WTC11 (cell line): ENCODE measurements at places on chromosomes 4 and X.

GRCh38 chrX:74117962-74118902, 185.7 kb upstream of the ZCCHC13 start:
- no peak for DNase-seq

DNA sequence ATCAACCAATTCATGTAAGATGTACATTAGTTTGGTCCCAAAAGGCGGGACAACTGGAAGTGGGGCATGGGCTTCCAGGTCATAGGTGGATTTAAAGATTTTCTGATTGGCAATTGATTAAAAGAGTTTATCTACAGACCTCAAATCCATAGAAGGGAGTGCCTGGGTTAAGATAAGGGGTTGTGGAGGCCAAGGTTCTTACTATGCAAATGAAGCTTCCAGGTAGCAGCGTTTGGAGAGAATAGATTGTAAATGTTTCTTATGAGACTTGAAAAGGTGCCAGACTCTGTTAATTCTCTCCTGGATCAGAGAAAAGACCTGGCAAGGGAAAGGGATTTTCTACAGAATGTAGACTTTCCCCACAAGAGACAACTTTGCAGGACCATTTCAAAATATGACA, 2.4 kb downstream of the MGST2 start:
- no peak for DNase-seq

DNA sequence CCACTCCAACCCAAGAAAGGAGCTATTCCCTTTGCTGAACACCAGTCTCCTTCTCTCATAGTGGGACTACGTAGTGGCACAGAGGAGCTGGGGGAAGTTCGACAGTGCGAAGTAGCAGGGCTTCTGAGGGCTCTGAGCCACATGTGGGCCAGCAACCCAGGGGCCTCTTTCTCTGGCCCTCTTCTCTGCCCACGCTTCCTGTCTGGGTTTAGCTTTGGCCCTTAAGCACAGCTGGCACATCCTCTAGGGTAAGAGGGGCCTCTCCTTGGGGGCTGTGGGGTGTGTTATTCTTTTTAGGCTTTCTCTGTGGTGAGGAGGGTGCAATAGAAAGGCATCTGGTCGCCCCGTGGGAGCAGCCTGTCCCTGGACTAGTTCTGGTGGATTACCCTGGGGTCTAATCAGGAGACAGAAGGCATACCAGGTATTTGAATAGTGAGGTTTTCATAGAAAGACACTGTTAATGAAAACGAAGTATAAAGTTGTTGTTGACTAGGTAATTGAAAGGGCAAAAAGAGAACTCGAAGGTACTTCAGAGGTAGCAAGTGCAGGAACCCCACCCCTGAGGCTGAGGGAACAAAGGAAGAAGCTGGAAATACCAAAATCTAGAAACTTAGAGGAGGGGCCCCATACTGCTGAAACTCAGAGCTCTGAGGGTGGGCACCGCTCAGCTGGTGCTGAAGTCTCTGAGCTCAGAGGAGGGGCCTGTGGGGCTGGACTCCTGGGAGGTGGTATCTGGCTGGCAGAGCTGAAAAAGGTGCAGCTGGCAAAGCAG, 151.9 kb upstream of the RPS6KA3 start:
- DNase-seq: no peak

DNA sequence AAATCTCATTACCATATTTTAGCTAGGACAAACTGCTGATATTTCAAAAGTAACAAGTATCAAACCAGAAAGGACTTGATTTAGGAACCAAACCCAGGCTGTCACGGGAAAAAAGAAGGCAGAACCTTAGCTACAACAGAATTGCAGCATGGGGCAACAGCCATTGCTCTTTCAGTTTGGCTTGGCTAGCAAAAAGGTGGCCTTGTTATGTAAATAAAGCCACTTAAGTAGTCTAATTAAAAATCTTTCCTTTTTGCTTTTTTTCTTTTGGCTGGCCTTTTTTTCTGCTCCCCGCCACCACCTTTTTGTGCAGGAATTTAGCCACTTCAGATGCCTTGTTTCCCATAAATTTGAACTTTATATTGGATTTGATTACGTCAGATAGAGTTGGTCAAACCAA, 235.9 kb downstream of the CPXCR1 start:
- no peak for DNase-seq

DNA sequence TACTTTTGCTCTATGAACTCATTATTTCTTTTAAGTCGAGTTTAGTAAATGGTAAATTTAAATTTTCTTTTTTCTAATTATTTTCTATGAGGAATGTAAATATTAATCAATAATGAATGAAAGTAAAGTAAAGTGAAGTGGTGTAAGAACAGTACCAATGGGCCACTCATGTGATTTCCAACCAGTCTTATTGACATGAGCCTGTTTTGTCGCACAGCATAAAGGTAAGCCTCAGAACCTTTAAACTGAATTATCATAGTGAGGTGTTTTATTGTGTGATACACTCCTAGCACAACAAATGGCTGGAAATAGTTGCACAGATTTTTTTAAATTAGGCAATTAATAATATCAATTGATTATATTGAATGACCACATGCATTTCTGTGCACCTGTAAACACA, 1.1 kb downstream of the ADH1C start:
- no peak for DNase-seq
